OCI-LY7 (cell line): ENCODE measurements at places on chromosomes 7 and 10. TPM values are rescaled to one million over a fixed set of nuclear protein-coding genes. Genes with fewer than 3 reads are reported as not detected.

- peak; percentile 43 for DNase-seq
Observed at GRCh38 chr10:75165684-75166622, 44.6 kb upstream of the VDAC2 start.

GRCh38 chr10:30940256-30940655 lies 91.4 kb downstream of the ZNF438 start:
- DNase-seq = no peak

- peak; percentile 59 for DNase-seq
Observed at GRCh38 chr7:77351539-77352004, 64.6 kb downstream of the GSAP start.

GRCh38 chr7:24504836-24505235 lies 68.4 kb upstream of the PALS2 start:
- DNase-seq = no peak

DNA sequence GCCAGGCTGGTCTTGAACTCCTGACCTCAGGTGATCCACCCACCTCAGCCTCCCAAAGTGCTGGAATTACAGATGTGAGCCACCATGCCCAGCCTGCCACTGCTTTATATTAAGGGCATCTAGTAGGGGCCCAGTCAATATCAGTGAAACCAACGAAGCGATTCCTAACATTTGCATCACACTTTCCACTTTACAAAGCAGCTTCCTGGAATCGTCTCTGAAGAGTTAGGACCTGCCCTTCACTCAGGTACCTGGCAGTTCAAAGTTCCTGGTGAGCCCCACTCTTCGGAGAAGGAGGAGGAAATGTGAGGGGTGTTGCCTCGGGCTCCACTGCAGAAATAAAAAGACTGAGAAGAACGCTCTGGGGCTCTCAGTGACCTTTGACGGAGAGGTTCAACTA lies 31.1 kb upstream of the EZH2 start:
- peak; percentile 38 for DNase-seq

DNA sequence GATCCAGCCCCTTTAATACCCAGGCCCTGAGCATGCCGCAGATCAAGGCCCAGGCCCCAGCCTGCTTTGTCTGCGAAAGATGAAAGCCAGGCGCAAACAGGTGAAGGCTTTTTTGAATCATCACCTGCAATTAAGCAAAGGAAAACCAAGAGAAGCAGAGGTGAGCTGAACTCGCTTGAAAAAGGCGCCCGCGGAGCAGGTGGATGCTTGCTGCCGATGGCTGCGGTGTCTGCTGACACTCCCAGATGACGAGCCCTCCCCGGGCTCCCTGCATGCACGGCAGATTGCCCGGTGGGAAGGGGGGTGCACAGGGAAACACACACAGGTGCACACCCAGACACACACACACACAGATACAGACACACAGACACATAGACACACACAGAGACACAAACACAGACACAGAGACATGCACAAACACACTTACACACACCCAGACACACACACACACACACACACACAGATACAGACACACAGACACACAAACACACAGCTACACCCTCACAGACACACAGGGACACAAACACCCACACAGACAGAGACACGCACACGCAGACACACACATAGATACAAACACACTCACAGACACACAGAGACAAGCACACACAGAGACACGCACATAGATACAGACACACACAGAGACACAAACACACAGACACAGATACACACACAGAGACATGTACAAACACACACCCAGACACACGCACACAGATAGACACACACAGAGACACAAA lies 142.6 kb upstream of the RNF32 start:
- no peak for DNase-seq

DNA sequence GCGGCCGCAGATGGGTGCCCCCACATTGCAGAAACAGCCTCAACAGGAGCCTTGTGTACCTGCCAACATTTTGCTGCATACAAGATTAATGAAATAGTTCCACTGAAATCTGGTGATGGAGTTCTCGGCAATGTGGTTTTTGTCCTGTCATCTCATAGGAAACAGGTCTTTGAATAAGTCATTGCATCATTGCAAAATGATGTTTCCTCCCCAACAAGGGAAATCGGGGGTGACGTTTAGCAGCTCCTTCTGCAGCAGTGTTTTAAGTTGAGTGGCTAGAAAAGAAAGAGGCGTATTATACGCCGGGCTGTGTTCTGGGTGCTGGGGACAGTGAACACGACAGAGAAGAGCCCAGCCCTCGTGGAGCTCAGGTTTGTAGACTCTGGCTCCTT lies 177.0 kb downstream of the PRKAG2 start:
- DNase-seq = no peak

GRCh38 chr7:78702770-78703169 lies 750.7 kb downstream of the MAGI2 start:
- DNase-seq = no peak

DNA sequence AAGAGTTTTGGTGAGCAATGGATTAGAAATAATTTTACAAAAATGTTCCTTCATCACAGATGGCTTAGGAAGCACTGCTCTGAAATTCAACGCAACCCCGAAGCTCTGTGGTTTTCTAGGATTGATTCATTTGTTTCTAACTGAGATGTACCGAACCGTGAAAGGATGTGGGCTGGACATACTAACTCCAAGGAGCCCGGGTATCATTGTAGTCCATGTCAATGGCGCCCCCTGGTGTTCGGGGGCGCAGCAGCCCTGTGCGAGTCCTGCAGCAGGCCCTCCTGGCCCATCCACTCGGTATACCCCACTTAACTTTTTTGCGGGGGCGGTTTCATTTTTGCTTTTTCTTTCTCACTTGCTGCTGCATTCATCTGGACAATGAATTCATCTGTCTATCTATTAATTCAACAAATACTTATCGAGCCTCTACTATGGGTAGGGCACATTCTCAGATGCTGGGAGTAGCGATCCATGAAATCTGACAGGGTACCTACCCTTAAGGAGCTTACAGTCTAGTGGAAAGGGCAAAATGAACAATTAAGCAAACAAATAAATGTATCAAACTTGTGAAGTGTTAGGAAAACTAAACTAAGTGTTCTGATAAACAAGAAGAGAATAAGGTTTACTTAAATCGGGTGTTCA lies 25.2 kb upstream of the ITPRID1 start:
- peak; percentile 58 for DNase-seq

GRCh38 chr7:28773423-28774145 lies 184.5 kb downstream of the TRIL start:
- DNase-seq = no peak

DNA sequence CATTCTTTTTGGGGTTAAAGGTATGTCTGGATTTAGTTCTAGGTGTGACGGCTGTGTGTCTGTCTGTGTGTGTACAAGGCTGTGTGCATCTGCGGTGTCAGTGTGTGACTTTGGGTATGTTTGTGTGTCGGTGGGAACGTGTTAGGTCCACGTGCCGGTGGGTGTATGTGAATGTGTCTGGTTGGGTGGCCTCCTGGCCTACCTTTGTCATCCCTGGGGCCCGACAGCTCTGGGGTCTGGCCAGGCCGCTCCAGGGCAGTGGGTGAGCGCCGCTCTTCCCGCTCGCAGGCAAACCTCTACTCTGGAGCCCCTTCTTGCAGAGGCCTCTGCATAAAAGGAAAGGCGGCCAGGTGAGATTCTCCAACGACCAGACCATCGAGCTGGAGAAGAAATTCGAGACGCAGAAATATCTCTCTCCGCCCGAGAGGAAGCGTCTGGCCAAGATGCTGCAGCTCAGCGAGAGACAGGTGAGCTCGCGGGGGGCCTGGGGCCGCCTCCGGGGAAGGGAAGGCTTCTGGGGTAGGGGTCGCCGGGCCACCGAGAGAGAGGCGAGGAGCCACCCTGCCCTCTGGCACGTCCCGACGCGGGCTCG lies 2.4 kb downstream of the HHEX start:
- no peak for DNase-seq

GRCh38 chr10:49592726-49593563 lies 17.2 kb upstream of the SLC18A3 start:
- DNase-seq = peak; percentile 58

- no peak for DNase-seq
Observed at GRCh38 chr10:74033702-74034101, 35.8 kb downstream of the VCL start.

Gene CNNM1
- not detected in 2 replicates for total RNA-seq

Gene CCM2
- 84.0 and 89.1 TPM in 2 replicates for total RNA-seq

Gene CHCHD1
- total RNA-seq = 33.6 and 36.6 TPM in 2 replicates

Gene LCOR
- 54.5 and 58.4 TPM in 2 replicates for total RNA-seq

Gene CAV2
- not detected in 2 replicates for total RNA-seq

Gene LEP
- total RNA-seq = not detected in 2 replicates

Gene CYP3A7
- not detected in 2 replicates for total RNA-seq

Gene SEC61G
- total RNA-seq = 93.7 and 146 TPM in 2 replicates
